ENCODE measurements at places on chromosomes 12 and 14.

GRCh38 chr12:51593539-51593938 is 2.5 kb downstream of the SCN8A start:
- DNase-seq: peak; percentile 55

DNA sequence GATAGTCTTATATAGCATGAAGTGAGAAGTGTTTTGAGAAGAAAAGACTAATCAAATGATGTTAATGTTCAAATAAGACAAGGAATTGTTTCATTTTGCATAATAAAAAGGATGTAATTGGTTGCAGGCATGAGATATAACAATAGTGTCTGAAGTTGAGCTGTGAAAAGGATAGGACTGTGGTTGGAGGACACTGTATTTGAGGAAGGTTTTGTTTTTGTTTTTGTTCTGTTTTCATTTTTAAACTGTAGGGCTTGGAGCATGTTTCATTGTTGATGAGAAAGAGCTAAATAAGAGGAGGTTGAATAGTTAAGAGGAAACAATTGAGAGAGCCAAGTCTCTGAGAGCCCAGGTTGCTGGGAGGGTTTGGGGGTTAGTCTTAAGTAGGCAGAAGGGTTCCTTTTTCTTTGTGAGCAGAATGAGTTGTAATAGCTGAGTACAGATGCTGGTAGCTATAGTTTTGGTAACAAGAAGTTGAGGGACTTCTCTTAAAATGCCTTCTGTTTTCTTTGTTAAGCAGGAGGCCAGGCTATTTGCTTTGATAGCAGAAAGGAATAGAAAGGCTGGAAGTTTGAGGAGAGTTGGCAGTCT is 58.4 kb downstream of the CCDC91 start:
- no peak for DNase-seq

- peak; percentile 97 for DNase-seq
Measured at GRCh38 chr12:119876761-119877638, at the start of gene CIT. Gene CIT (minus strand): TSS chr12:119877320. CDS start chr12:119876168, 1,152 bp downstream.

DNA sequence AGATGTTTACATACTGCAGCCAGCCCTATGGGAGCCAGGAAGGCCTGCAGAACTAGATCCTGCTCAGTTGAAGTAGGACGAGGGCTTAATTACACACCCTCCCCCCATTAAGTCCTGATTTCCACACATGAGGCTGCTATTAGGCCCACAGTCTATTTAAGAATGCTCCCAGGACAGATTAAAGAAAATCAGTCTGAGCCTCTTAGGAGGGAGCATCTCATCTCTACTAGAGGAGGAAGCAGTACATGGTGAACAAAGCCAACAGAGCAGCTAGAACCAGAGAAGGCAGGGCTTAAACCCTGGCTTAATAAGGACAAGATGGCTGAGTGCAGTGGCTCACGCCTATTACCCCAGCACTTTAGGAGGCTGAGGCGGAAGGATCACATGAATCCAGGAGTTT is 55.8 kb upstream of the ARHGAP5 start:
- DNase-seq: no peak

DNA sequence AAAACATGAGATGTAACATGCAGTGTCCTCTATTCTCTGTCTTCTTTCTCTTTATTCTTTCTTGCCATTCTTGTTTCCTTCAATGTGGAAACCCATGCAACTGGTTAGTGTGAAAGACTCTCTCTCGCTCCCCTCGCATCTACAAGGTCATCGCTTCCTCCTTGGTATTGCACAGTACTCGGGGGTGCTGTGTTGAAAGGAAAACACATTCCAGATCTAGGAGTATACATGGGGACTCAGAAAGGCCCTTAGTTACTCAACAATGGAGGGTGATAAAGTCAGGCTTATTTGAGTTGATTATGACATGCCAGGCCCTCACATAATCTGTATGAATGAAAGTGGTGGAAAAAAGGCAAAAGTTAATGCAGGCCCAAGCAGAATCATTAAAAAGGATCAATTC is 75.5 kb upstream of the OVCH1 start:
- no peak for DNase-seq

Data from urothelium cell line (cell line).